Omental fat pad (tissue), 4 donors: ENCODE measurements at places on chromosomes 4 and X. TPM values are rescaled to one million over a fixed set of nuclear protein-coding genes. Genes with fewer than 3 reads are reported as not detected.

The EVC2 gene
- total RNA-seq: 10.6 TPM

The SRD5A3 gene
- 15.9 TPM for total RNA-seq

The SPACA5 gene
- total RNA-seq: not detected

The RNF150 gene
- total RNA-seq: 14.3 TPM

The EBP gene
- 24.9 TPM for total RNA-seq

The PAGE2B gene
- not detected for total RNA-seq

The FGG gene
- 0.31 TPM for total RNA-seq

The PITX2 gene
- total RNA-seq: 0.28 TPM

The WNK3 gene
- total RNA-seq: 1.4 TPM

The PIN4 gene
- total RNA-seq: 5.0 TPM

The CXorf49 gene
- not detected for total RNA-seq

The NEXMIF gene
- total RNA-seq: 0.69 TPM

The ITIH6 gene
- total RNA-seq: not detected

The IGFBP7 gene
- total RNA-seq: 660 TPM

The BCORL1 gene
- total RNA-seq: 4.9 TPM

The ATP1B4 gene
- total RNA-seq: not detected

The SMIM10 gene
- total RNA-seq: 9.3 TPM

The MGARP gene
- total RNA-seq: 20.6 TPM

The PNMA6A gene
- 1.6 TPM for total RNA-seq

The TNIP3 gene
- total RNA-seq: 1.7 TPM
